Left kidney (tissue), 8 donors: ENCODE measurements at places on chromosomes 16 and 17.
A peak's percentile ranks its signal among the peaks of the same experiment; 100 is the strongest.

- peak; percentile 34 for DNase-seq
Measured at GRCh38 chr17:28811651-28812090, 30.9 kb downstream of the FAM222B start.

DNA sequence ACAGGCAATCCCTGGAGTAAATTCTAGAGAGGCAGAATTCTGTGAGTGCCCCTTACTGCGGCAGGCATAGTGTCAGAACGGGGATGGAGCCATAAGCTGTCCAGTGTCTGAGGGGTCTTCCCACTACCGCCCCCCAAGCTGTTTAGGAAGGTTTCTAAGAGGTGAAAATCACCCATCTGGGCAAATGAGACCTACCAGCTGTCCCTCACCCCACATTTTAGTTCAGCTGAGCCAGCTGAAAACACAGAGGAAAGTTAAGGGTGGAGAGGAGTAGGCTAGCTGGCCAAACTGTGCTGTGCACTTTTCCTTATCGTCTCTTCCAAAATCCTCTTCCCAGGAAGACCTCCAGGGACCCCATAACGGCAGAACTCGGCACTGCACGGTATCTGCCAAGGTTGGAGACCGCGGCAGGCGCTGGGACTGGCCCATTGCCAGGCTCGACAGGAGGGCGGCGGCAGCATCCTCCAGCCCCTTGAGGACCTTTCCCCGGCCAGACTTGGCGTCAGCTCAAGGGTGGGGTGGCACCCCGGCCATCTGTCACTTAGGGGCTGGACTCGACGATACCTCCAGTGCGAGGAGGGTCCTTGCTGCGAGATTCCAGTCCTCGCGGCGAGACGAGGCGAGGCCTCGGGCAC, 955 bp downstream of the ACLY start:
- no peak for DNase-seq

DNA sequence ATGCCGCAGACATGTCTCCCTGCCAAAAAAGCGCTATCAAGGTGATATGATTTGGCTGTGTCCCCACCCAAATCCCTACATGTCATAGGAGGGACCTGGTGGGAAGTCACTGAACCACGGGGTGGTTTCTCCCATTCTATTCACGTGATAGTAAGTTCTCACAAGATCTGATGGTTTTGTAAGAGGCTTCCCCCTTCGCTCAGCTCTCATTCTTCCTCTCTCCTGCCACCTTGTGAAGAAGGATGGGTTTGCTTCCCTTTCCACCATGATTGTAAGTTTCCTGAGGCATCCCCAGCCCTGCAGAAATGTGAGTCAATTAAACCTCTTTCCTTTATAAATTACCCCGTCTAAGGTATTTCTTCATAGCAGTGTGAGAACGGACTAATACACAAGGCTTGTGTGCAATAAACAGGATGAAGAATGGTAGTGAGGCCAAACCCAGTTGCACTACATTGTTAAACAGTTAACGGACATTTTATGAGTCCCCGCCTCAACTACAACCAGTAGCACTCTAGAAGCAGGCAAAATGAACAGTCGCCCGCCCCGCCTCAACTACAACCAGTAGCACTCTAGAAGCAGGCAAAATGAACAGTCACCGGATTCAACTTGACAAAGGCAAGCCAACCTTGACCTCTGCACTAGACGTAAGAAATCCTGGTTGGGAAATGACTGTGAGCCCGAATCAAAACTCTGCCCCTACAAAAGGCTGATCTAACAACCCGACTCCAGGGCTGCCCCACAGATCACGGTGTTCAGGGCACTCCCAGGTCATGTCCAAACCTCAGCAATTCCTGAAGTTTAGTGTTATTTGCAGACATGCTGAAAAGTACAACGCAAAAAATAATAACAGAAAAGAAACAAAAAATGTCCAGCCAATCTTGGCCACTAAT, 26.3 kb downstream of the VPS53 start:
- no peak for DNase-seq

GRCh38 chr16:68902003-68902968, 59.0 kb downstream of the TANGO6 start:
- DNase-seq, result peak; percentile 82

DNA sequence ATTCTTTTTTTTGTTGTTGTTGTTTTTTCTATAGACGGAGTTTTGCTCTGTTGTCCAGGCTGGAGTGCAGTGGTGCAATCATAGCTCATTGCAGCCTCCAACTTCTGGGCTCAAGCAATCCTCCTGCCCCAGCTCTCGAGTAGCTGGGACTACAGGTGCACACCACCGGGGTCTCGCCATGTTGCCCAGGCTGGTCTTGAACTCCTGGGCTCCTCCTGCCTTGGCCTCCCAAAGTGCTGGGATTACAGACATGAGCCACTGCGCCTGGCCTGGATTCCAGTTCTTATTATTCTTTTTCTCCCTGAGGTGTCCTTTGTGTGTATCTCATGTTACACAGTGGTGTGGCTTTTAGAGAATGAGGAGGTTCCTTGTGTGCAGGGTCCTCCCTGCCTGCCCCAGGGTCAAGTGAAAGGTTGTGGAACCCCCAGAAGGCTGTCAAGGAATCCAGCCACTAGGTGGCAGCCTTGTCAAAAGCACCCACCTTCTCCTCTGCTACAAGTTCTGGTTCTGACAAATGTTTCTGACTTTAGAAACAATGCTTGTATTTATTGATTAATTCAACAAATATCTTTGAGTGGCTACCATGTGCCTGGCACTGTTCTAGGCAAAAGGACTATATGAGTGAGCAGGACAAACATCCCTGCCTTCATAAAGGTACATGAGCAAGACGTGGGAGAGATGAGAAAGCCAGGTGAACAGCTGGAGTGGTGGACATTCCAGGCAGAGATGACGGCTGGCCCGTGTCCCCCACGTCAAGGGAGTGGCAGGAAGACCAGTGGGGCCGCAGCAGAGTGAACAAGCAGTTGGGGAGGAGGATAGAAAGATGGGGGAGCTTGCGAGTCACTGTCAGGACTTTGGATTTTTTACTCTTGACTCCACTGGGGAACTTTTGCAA, 112.4 kb downstream of the SPECC1 start:
- peak; percentile 37 for DNase-seq

GRCh38 chr17:55414983-55415382, 6.7 kb downstream of the MMD start:
- DNase-seq, result no peak
